ENCODE measurements at places on chromosomes 5 and 9.

- DNase-seq: no peak
These were observed 31.8 kb downstream of the UBLCP1 start for GRCh38 chr5:159294921-159295320.

DNA sequence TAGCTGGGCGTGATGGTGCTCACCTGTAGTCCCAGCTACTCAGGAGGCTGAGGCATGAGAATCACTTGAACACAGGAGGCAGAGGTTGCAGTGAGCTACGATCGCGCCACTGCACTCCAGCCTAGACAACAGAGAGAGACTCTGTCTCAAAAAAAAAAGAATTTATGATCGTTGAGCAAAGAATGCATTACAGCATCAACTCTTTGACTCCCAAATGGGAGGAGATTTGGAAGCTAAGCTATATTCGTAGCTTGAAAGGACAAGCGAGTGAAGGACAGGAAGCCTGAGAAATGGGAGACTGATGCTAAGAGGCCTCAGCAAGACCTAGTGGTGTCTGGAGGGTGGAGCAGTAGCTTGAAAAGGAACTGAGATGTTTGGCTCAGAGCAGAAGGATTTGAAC lies 10.3 kb upstream of the CCIN start:
- no peak for DNase-seq

DNA sequence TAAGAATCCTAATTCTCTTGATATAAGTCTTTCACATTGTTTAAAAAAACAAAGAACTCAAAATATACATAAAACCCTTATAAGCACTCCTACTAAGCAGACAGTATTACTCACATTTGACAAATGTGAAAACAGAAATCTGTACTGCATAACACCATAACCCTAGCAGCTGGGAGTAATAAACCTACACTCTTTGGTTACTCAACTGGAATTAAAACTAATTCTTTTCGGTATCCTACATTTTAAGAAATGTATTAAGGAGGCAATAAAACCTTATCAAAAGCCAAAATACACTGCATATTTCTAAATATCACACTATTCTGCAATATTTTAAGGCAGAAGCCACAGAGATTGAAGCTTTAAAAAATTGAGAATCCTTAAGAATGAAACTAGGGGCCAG lies 6.8 kb downstream of the AUH start:
- DNase-seq: no peak

DNA sequence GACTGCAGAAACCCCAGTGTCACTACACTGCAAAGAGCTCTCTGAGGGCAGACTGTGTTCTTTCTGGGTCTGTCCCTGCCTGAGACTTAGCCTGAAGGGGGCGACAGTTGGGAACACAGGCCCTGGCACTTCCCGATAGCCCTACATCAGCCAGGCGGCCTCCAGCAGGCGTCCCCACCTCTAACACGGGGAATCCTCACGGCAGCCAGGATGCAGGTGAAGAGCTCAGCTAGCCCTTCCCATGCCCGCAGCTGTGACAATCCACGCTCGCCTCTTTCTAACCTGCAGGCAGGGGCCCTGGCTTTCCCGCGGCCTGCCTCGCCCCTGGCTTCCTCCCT lies 5.9 kb downstream of the MED22 start:
- DNase-seq: no peak

GRCh38 chr5:159216454-159216853 lies 7.1 kb upstream of the RNF145 start:
- no peak for DNase-seq

GRCh38 chr5:135986891-135987401 lies 32.2 kb upstream of the LECT2 start:
- no peak for DNase-seq

GRCh38 chr9:98763986-98764745 lies 32.2 kb downstream of the ANKS6 start:
- DNase-seq: no peak

DNA sequence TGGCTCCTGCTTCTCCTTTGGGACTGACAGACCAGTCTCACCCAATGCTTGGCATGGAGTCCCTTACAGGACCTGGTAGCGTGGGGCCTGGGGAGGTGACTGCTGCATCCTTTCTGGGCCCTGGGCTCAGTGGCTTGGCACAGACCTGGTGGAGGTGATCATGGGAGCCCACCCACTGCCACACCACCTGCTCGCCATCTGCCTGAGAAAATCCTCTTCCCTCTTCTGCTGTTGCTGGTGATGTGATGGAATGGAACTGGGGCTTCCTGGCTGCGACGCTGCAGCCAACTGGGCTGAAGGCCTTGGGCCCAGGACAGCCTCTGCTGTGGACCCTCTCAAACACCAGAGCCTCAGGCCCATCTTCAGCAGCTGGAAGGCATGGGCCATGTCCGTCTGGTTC lies 122.5 kb upstream of the PANK3 start:
- no peak for DNase-seq

GRCh38 chr9:116151966-116152381 lies 1.6 kb upstream of the PAPPA start:
- no peak for DNase-seq

DNA sequence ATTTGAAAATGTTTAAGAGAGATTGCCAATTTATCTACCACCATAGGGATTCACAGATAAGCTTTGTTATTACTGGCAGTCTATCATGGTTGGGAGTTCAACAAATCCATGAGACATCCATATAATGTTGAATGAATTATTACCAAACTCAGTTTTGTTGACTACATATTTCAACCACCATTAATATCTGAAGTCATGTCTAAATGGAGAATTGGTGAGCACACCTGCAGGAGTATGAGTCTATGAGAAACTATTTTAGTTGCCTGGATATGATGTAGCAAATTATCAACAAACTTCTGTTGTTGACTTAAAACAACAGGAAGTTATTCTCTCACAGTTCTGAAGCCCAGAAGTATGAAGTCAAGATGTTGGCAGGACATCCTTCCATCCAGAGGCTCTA lies 126.8 kb upstream of the FBXL7 start:
- no peak for DNase-seq

GRCh38 chr5:157616785-157617184 lies 35.5 kb downstream of the SOX30 start:
- no peak for DNase-seq

DNA sequence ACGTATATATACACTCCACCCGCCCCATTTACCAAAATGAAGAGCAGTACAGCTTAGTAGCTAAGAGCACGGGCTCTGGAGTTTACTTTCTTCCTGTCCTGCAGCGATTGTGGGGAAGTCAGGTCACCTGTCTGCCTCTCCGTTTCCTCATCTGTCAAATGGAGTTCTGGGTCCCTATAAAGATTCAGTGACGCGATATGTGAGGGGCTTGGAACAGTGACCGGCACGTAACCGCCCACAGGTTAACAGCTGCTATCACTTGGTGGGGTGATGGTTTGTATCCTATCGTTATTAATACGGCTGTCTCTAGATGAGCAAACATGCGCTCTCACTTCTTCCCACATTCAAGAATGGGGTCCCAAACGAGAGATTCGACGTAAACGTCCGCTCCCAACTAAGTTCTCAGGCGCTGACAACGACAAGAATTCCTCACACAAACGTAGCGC lies 426 bp downstream of the FAM114A2 start:
- peak; percentile 2 for DNase-seq

DNA sequence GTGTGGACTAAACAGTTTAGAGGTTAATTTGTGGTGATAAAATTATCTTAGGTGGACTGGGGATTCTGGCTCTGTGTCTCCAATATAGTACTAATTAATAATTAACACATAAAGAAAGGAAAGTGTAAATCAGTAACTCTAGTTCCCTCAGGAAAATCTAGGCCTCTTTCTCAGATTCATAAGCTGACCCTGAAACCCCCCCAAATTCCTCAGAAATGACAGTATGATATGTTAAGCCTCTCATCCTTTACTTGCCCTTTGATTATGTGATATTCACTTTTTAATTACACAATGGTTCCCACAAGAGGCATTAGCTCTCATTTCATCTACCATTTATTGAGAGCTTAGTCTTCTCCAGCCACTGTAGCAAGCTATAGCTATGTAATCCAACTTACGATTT lies 636.2 kb upstream of the SEMA6A start:
- no peak for DNase-seq

DNA sequence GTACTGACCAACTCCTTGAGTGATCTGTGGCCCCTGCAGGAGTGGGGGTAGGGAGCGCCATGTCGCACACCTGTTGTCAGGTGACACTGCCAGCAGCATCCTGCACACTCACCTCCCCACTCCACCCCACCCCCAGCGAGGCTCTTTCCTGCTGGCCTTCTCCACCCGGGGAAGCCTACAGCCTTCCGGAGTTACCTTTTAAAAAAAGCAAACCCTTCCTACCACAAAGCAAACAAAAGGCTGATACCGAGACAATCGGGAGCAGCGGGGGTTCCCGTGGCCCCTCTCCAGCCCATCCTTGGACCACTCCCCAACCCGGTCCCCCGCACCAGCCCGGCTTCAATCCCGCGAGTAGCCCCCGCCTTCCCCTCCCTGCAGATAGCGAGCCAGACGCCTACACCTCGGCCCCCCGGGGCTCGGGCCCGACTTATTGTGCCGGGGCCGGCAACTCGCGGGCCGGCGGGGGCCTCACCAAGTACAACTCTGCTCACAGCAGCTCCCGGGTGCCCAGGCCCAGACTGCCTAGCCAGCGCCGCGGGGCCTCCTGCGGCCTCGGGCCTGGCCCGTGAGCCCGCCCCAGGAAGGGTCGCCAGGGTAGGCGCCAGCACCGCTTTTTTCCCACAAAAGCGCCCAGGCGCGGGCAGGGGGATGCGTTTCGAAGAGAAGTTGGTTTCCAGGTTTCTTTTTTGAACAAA lies 724 bp downstream of the MACROH2A1 start:
- no peak for DNase-seq

DNA sequence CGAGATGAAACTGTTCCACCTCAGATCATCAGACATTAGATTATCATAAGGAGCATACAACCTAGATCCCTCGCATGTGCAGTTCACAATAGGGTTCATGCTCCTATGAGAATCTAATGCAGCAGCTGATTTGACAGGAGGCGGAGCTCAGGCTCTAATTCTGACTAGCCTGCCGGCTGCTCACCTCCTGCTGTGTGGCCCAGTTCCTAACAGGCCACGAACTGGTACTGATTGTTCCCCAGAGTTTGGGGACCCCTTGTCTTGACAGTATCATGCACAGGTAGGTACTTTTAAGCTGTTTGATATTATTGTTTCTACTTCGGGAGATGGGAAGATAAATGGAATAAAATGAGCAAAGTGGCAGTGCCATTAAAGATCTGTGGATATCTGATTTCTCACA lies 66.9 kb downstream of the ZCCHC7 start:
- DNase-seq: no peak

DNA sequence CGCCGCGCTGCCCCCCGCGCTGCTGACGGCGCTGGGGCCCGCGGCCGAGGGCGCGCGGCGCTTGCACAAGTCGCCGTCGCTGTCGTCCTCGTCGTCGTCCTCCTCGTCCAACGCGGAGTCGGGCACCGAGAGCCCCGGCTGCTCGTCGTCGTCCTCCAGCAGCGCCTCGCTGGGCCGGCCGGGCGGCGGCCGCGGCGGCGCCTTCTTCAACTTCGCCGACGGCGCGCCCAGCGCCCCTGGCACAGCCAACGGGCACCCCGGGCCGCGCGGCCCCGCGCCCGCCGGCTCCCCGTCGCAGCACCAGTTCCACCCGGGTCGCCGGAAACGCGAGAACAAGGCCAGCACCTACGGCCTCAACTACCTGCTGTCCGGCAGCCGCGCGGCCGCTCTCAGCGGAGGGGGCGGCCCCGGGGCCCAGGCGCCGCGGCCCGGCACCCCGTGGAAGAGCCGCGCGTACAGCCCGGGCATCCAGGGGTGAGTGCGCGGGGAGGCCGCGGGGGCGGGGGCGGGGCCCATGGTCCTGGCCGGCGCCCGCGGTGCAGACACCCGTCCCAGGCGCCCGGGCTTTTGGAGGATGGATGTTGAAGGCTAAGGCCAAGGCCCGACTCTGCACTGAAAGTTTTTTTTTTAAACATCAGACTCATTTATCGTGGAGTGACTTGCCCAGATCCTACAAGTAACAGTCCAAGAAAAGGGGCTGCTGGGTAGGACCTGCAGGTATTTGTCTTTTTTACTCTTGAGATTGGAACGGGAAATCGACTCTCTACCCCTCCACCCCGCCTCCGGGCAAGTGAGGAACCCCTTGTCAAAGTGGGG lies 1.2 kb downstream of the TENT4A start:
- DNase-seq: no peak

DNA sequence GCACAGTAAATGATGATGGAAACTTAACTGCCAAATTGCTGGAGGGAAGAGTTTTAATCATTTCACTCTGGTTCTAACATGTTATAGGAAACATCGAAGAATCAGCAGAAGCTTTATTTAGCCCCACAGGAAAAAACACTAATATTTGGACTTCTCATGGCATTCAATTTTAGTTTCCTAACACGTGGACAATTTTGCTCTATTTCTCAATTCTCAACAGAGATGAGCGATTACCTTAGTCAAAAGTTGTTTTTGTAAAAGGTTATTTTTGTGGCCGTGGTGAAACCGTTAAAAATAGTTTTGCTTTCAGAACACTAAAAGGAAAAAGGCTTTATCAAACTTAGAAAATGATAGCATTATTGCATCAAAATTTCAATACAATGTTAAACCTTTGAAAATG lies 235.2 kb downstream of the PLK2 start:
- no peak for DNase-seq

DNA sequence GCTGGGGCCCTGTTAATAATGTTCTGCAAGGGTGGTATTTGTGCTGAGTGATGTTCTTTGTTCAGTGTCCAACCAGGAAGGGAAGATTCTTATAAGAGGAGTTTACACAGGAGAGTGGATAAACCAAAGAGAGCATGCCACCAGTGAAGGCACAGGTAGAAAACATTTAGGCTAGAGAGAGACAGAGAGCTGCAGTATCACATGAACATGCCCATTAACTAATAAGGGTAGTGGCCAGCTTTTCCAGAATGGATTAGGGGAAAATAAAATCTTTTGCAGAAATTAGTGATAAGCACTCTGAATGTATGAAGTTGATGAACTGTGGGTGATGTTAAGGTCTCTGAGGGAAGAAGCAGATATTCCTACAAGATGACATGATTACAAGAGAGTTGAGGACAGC lies 54.1 kb upstream of the PRLR start:
- no peak for DNase-seq

DNA sequence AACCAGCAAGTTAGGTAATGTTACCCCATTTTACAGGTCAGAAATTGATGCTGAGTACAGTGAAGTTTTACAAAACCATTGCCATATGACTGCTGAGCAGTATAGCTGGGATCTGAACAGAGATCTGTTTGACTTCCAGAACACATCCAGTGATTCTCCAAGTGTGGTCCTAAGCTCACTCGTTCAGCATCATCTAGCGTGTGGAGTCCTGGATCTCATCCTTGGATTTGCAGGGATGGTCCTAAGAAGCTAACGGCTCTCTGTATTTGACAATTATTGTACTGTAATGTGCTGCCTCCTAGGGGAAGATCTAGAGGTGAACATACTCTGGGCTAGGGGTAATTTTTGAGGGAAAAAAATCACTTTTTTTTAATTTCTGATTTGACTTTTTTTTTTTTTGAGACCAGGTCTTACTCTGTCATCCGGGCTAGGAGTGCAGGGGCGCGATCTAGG lies 1.4 kb downstream of the SLC26A2 start:
- DNase-seq: no peak

DNA sequence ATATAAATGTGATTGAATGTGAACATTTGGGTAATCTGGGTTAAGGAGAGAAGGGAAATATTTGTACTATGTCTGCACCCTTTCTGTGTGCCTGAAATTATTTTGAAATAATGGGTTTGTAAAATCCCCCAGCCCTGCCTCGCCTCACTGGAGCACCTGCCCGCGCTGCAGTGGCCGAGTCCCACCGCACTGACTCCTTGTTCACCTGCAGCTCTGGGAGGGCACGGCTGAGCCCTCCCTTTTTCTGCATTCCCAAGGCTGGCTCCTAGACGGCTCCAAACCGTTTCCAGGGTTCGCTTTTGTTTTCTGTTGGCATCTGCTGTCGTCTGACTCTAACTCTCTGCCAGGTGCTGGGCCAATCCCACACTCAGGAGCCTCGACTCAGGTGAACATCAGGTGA lies 17.6 kb upstream of the PPP1R26 start:
- no peak for DNase-seq

Data from activated CD4-positive, CD25-positive, alpha-beta regulatory T cell treated with anti-CD3 and anti-CD28 coated beads, Interleukin-2, amount 50 U/mL, for 16 hours (primary cell).